ENCODE measurements at places on chromosomes 12 and 14.

DNA sequence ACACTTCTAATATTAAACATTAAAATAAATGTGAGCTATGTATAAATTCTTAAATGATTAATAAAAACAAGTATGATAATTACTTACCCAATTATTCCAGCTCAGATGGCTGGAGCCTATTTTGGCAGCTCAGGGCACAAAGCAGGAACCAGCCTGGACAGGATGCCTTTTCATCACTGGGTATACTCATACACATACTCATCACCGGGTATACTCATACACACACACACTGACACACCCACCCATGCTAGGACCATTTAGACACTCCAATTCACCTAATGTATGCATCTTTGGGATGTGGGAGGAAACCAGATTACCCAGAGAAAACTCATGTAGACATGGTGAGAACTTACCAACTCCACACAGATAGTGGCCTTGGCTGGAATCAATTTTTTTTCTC, 57.9 kb upstream of the CNOT2 start:
- no peak for DNase-seq

GRCh38 chr12:22765421-22766130, 140.6 kb downstream of the ETNK1 start:
- no peak for DNase-seq

- DNase-seq, result no peak
Measured at GRCh38 chr14:105805701-105806100, 279.3 kb downstream of the TMEM121 start.

- DNase-seq, result no peak
Measured at GRCh38 chr12:39176356-39176755, 266.6 kb downstream of the KIF21A start.

GRCh38 chr12:131441060-131441396, 269.9 kb upstream of the SFSWAP start:
- no peak for DNase-seq

DNA sequence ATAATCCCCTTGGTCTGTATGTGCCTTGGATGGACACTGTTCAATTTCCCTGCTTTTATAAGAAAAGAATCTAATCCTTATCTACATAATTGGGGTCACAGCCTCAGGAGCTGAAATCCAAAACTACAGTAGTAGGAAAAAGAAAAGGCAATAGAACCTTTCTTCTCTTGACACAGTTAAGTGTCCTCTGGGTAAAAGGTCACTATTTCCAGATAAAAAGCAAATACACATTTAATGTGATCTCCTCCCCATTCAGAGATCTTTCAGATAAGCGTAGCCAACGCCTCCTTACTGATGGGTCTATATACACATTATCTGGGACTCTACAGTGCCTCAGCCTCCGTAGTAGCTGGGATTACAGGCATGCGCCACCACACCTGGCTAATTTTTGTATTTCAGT, 73.4 kb downstream of the CLIP1 start:
- no peak for DNase-seq

GRCh38 chr12:12178559-12178958, 88.3 kb downstream of the LRP6 start:
- no peak for DNase-seq

DNA sequence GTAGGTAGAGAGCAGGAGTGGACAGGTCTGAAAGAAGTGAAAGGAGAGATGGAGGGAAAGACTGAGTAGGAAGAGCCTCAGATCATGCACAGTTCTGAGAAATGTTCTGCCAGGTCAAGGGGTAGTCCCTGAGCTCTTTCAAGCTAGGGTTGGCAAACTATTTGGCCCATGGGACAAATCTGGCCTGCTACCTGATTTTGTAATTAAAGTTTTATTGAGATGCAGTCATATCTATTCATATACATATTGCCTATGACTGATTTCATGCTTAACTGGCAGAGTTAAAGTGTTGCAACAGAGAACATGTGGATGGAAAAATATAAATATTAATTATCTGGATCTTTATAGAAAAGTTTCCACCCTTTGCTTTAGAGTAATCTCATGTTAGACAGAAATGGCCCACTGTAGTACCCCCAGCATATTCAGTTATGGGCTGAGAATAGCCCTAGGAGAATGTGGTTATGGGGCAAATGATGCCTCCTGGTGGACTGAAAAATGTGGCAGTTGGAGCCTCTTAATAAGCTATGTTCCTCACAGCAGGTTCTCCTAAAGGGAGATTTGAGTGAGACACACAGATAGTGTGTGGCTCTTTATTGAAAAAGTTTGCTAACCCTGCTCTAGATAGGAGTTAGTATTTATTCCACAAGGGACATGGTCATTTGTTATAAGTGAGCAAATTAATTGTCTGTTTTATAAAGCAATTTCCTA, 476.9 kb downstream of the LRIG3 start:
- DNase-seq, result no peak

GRCh38 chr14:67199016-67199415, 9.8 kb downstream of the GARIN2 start:
- no peak for DNase-seq

GRCh38 chr12:14384783-14385638, 19.5 kb downstream of the ATF7IP start:
- DNase-seq, result peak; percentile 63

DNA sequence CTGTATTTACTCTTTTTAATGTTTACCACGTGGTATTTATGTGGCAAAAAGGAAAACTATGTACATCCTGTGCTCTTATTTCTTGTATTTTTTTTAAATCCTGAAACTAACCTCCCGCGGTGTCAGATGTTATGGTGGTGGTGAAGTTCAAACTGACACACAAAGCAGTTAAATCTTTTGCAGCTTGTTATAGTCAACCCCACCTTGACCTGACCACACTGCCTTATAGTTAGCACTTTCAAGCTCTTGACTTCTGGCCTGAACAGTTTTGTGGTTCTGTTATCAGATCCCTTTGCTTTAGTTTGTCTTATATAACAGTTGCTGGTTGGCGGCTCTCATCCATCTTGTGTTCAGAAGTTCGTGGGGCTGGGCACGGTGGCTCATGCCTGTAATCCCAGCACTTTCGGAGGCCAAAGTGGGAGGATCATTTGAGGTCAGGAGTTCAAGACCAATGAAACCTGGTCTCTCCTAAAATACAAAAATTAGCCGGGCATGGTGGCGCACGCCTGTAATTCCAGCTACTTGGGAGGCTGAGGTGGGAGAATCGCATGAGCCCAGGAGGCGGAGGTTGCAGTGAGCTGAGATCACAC, 2.1 kb downstream of the UNG start:
- DNase-seq, result no peak

GRCh38 chr12:51687614-51688013, 96.6 kb downstream of the SCN8A start:
- no peak for DNase-seq

DNA sequence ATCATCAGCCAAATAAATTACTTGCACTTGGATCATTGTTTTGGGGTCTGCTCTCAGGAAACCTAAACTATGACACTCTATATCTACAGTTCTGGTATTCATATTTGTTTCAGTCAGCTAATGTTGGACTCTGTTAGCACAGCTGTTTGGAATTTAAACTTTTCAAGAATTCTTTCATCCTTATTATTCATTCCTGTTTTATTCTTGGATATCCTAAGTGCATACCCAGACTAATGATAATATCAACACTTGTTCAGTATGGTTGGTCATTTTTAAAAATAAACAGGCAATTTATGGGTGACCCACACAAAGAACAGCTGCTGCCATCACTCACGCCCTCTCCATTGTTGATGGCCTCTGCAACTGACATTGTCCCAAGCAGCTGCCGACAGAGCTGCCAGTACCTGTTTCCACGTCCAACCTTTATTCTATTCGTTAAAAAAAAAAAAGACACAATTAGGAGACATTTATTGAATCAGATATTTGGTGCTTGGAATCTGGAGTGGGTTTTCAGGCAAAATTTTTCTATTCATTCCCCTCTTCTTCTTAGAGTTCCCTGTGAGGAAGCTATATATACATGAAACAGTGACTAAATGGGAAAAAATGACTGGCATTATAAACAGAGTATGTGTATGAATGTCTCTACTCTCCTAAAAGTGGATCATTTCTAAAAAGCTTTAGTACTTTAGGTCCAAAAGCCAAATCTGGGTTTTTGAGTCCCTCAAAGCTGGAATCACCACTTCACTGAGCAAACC, 252.1 kb upstream of the NAV3 start:
- no peak for DNase-seq

DNA sequence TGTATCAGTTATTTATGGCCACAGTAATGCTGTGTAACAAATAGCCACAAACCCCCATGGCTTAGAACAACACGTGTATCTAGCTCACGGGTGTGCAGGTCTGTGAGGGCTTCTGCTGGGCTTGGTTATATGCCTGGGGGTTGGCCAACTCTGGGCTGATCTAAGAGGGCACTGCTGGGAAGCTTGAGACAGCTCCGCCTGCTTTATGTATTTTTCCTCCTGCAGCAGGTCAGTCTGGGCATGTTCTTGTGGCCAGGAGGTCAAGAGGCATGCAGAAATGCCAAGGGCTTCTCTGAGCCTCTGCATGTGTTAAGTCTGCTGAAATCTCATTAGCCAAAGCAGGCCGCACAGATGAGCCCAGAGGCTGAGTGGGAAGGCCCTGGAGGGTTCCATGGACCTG, 105.8 kb downstream of the ZNF664 start:
- no peak for DNase-seq

- no peak for DNase-seq
Measured at GRCh38 chr12:70772836-70773235, 135.6 kb upstream of the PTPRB start.

- DNase-seq, result no peak
Measured at GRCh38 chr12:57458665-57459054, 925 bp upstream of the GLI1 start.

DNA sequence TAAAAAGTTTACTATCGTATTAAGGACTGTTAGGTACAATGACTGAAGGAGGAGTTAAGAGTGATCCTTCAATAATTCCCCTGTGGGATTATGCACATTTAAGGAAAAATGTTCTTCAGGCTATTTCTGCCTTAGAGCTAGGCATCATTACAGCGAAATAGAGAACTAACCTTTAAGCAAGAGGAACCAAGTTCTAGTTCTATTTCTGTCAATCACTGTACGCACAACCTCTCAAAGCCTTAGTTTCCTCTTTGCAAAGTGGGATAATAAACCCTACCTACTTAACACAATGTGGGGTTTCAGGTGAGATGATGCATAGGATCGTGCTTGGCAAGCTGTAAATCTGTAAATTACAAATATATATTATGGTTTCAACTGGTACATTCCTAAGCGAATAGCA, 15.4 kb downstream of the NTF3 start:
- DNase-seq, result no peak

DNA sequence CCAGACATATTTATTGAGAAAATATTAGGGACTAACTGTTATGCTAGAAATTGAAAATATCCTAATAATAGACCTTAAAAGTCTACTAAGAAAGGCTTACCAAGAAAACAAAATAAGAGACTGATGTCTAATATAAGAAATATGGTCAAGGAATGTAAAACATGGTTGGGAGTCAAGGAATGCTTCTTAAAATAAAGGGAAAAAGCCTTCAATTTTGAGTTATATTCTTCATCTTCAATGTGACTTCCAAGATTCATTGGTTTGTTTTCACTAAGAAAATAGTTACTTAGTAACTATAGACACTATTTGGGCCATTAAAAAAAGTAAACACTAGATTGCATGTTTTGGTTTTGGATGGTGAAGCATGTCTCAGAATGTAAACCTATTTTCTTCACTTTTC, 88.1 kb upstream of the ETV6 start:
- DNase-seq, result no peak

DNA sequence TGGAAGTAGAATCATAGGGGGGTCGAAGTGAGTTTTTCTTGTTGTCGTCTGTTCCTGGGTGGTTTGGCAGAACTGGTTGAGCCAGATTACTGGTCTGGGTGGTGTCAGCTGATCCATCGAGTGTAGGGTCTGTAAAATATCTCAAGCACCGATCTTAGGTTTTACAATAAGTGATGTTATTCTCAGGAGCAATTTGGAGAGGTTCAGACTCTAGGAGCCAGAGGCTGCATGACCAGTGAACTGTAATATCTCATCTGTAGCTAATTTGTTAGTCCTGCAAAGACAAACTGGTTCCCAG, 9.7 kb upstream of the SERPINA1 start:
- no peak for DNase-seq

GRCh38 chr12:64186789-64187188, 35.3 kb downstream of the KICS2 start:
- no peak for DNase-seq

DNA sequence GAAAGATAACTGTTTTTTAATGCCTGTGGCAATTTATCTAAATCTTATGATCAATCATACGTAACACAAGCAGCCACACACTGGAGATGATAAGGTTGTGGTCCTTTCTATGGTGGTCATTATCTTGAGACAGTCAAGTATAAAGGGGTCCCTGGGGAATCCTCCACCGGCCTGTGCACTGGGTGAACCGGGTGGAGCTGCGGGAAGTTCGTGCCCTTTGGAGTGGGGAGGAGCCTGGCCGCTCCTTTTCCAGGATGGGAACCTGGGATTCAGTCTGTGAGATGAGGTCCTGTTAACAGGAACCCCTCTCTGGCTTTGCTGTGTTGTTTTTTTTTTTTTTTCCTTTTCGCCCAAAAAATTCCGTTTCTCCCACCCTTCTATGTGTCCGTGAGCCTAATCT, 167.5 kb upstream of the RPL10L start:
- no peak for DNase-seq

GRCh38 chr12:15118955-15119354, 102.3 kb downstream of the RERG start:
- DNase-seq, result no peak

DNA sequence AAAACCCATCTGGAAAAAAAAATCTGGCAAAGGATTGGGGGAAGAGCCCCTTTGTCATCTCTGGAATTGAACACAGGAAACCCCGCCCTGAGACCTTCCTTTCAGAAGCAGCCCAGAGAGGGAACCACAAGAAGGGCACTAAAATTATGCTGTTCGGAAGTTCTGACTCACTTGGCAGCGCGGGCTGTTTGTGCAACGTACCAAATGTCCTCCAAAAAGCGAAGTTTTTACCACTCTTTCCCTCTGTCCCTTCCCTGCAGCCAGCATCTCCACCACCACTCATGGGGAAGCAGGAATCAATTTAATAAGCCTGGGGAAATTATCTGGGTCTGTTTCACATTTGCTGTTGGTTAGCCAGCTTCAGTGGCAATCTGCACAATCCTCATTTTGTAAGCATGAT, 3.2 kb upstream of the SYNE3 start:
- peak; percentile 81 for DNase-seq

DNA sequence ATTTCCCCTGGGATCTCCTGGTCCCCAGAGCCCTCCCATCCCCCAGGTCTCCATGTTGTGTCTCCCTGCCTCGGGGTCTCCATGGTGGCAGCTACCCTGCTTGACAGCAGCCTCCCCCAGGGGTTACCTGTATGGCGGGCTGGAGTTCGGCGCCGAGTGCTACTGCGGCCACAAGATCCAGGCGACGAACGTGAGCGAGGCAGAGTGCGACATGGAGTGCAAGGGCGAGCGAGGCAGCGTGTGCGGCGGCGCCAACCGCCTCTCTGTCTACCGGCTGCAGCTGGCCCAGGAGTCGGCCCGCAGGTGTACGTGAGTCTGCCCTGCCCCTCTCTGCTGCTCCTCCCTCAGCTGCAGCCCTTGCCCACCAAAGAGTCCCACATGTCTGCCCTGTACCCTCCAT, 80.9 kb downstream of the WSCD2 start:
- DNase-seq, result no peak

GRCh38 chr14:101905614-101906013, 58.8 kb upstream of the DYNC1H1 start:
- no peak for DNase-seq

GRCh38 chr12:113863455-113863845, 102.7 kb downstream of the RBM19 start:
- no peak for DNase-seq

Measured in CD4-positive, alpha-beta T cell treated with Interleukin-17A for 4 hours (primary cell).